Activated naive CD8-positive, alpha-beta T cell treated with anti-CD3 and anti-CD28 coated beads for 36 hours (primary cell): ENCODE measurements at places on chromosomes 2 and 18. TPM values are rescaled to one million over a fixed set of nuclear protein-coding genes. Genes with fewer than 3 reads are reported as not detected.

GPR39 gene
- not detected for total RNA-seq

SPDYA gene
- 0.40 TPM for total RNA-seq

KCNJ13 gene
- not detected for total RNA-seq

GRCh38 chr2:29115797-29116781 lies 874 bp downstream of the CLIP4 start:
- DNase-seq, result peak; percentile 61

DNA sequence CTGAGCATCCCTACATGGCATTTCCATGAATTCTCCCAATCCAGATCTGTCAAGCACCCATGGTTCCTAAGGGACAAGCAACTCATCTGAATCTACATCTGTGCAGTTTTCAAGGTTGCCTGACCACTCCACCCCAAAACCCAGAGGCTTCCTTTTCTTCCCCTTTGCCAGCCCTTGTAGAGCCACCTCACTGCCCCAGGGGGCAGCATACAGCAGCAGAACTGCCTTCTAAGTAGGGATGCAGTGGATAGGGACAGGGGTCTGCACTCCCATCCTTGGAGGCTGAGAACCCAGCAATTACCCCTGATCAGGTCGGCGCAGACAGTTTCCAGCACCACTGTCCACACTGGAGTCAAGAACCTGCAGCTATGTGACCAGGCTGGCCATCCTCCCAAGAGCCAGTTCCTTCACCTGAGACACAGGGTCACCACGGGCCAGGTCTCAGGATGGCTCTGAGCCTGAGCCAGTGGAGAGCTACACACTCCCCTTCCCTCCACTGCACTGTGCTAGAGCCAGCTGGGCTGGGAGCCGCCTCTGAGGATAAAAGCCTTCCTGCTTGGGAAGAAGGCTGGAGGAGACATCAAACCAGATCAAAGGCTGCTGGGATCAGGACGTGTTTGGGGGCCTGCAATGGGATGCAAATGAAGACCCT lies 283.1 kb downstream of the CELF4 start:
- no peak for DNase-seq

DNA sequence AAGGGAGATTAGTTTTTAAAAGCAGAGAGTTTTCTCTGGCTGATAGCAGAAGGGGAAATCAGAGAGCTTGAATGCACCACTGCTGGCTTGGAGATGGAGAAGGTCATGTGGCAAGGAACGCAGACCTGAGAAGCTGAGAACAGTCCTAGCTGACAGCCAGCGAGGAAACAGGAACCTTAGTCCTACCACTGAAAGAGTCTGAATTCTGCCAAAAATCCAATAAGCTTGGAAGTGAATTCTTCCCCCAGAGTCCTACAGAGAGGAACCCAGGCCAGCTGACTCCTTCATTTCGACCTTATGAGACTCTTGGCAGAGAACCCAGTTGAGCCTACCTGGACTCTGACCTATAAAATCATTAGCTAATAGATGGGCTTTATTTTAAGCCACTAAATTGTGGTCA lies 371.9 kb upstream of the TNP1 start:
- no peak for DNase-seq
